Breast epithelium (tissue), 4 donors: ENCODE measurements at places on chromosomes 11 and 22. TPM values are rescaled to one million over a fixed set of nuclear protein-coding genes. Genes with fewer than 3 reads are reported as not detected.

GGT5 gene
- 27.1 TPM for total RNA-seq

AMOTL1 gene
- 39.0 TPM for total RNA-seq

MOV10L1 gene
- 0.16 TPM for total RNA-seq

MYRF gene
- total RNA-seq, result 6.9 TPM

TRIM6 gene
- 2.6 TPM for total RNA-seq
